ENCODE measurements at places on chromosomes 1 and 21. TPM values are rescaled to one million over a fixed set of nuclear protein-coding genes. Genes with fewer than 3 reads are reported as not detected.
A peak's percentile ranks its signal among the peaks of the same experiment; 100 is the strongest.

DNA sequence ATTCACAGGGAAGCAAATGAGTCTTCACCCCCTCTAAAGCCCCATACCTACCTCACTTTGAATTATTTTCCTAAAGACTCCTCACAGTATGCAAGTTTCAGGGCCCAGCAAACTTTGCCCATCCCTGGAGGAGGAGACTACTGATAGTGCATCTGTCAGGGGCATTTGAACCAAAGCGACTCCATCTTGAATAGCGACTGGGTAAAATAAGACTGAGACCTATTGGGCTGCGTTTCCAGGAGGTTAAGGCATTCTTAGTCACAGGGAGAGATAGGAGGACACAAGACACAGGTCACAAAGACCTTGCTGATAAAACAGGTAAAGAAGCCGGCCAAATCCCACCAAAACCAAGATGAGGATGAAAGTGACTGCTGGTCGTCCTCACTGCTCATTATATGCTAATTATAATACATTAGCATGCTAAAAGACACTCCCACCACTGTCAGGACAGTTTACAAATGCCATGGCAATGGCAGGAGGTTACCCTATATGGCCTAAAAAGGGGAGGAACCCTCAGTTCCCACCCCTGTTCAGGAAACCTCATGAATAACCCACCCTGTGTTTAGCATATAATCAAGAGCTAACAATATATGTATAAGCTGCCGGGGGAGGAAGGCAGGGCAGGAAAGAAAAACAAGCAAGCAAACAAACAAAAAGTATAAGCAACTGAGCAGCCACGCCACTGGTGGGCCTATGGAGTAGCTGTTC, 3.3 kb upstream of the PKNOX1 start:
- no peak for DNase-seq

- DNase-seq = no peak
Observed at GRCh38 chr21:38351961-38352521, 95.2 kb downstream of the KCNJ15 start.

- DNase-seq = no peak
Observed at GRCh38 chr1:160045653-160046052, 13.9 kb upstream of the PIGM start.

The HSD3B1 gene
- total RNA-seq = not detected

The ADORA3 gene
- total RNA-seq = 9.9 TPM

DNA sequence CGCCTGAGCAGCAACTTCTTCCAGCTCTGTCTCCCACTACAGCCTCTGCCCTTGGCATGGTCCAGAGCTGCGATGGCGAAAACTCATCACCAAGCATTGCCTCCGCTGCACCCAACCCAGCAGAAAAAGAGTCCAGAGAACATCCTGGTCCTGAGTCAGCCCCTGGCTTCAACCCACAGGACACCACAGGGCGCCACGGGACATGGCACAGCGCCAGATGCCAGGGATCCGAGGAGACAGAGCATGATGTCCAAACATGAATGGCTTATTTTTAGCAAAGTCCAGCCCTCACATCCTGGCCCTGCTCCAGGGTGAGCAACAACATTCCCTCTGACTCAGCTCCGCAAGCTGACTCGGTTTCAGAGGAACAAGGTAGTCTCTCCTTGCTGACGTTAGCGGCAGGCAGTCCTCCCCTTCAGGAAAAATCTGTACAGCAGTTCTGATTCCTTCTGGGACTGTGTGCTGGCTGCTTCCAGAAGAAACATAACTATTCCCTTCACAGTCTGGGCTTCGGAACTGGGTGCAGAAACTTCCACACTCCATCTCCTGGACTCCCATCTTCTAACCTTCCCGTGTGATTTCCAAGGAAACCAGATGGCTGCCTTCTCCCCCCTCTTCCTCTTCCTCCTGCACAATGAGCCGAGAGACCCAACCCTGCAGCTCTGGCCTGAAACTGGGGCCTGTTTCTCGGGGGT, 131.3 kb downstream of the TOMM20 start:
- DNase-seq = peak; percentile 99

The ACTL8 gene
- total RNA-seq = not detected

The DISP1 gene
- 5.5 TPM for total RNA-seq

Data from right cardiac atrium (tissue), 5 donors.